Stimulated activated CD8-positive, alpha-beta memory T cell treated with anti-CD3 and anti-CD28 coated beads, Interleukin-7, amount 100 ng/mL, for 1 hour (primary cell): ENCODE measurements at places on chromosomes 6 and 20.

DNA sequence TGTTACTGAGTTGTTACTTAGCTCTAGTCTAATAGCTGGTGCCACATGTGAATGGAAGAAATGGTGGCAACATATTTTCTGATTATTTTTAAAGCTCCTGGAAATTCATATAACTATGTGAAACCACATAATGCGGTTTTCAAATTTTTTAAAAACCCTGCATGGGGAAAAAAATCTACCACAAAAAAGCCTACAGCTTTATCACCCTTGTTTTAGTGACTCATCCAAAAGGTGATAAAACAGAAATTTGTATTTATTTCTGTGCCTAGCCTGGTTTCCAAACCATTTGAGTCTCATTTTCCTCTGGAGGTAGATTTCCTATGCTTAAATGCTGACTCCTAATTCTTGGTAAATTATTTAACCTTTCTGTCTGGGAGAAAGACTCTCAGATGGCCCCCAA lies 5.4 kb upstream of the FBXO30 start:
- no peak for DNase-seq

GRCh38 chr6:110746680-110747079 lies 68.6 kb downstream of the CDK19 start:
- DNase-seq = no peak

- no peak for DNase-seq
Observed at GRCh38 chr20:13222319-13222716, 1.2 kb downstream of the ISM1 start.

- DNase-seq = no peak
Observed at GRCh38 chr6:8743170-8743745, 307.9 kb upstream of the SLC35B3 start.

- DNase-seq = no peak
Observed at GRCh38 chr6:35718911-35719381, 17.9 kb upstream of the ARMC12 start.

GRCh38 chr20:1378735-1379125 lies 14.1 kb downstream of the FKBP1A start:
- no peak for DNase-seq

- no peak for DNase-seq
Observed at GRCh38 chr20:53124803-53125202, 152.6 kb downstream of the TSHZ2 start.

GRCh38 chr6:117414770-117415169 lies 11.0 kb downstream of the ROS1 start:
- DNase-seq = no peak

- no peak for DNase-seq
Observed at GRCh38 chr6:43621078-43621835, 7.8 kb downstream of the GTPBP2 start.

DNA sequence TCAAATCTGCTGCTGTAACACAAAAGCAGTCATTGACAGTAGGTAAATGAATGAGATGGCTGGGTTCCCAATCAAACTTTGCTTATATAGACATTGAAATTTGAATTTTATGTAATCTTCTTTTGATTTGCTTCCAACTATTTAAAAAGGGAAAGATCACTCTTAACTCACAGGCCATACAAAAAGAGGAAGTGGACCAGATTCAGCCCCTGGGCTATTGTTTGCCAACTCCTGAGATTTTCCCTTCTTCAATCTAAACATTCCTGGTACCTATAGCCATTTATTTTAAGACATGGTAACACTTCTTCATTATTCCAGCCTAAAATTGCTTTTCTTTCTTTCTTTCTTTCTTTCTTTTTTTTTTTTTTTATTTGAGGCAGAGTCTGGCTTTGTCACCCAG lies 260.6 kb downstream of the TFAP2A start:
- no peak for DNase-seq

DNA sequence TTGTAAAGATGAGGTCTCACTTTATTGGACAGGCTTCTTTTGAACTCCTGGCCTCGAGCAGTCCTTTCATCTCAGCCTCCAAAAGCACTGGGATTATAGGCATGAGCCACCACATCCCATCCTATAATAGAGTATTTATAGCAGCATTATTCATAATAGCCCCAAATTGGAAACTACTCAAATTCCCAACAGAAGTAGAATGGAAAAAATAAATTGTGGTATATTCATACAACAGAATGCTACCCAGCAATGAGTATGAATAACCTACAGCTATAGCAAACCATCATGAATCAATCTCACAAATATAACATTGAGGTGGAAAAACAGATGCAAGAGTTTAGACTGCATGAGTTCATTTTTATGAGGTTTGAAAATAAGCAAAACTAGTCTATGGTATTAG lies 84.8 kb upstream of the BTBD3 start:
- DNase-seq = no peak

- no peak for DNase-seq
Observed at GRCh38 chr6:13445005-13445743, 42.2 kb downstream of the GFOD1 start.

GRCh38 chr20:45372646-45373352 lies 5.3 kb downstream of the TP53TG5 start:
- DNase-seq = no peak

DNA sequence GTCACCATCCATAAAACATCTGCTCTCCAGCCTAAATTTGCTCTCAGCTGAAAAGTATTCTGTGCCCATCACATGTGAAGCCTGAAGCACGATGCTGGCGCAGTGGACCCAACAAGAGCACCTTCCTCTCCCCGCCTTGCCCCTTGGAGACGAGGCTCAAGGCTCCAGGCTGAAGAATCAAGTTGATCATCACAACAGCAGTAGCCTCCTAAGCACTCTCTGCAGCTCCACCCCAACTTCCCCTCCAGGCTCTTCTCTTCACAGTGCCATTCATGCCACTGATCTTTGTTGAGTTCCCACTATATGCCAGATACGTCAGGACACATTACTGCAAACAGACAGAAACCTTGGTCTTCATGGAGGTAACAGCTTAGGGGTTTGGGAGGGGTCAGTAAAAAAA lies 41.6 kb upstream of the ZNF217 start:
- DNase-seq = no peak

GRCh38 chr6:24283043-24283985 lies 74.5 kb downstream of the DCDC2 start:
- no peak for DNase-seq

GRCh38 chr6:38824243-38824894 lies 109.3 kb downstream of the DNAH8 start:
- DNase-seq = no peak

- no peak for DNase-seq
Observed at GRCh38 chr6:41546475-41546865, 289 bp downstream of the FOXP4 start.

DNA sequence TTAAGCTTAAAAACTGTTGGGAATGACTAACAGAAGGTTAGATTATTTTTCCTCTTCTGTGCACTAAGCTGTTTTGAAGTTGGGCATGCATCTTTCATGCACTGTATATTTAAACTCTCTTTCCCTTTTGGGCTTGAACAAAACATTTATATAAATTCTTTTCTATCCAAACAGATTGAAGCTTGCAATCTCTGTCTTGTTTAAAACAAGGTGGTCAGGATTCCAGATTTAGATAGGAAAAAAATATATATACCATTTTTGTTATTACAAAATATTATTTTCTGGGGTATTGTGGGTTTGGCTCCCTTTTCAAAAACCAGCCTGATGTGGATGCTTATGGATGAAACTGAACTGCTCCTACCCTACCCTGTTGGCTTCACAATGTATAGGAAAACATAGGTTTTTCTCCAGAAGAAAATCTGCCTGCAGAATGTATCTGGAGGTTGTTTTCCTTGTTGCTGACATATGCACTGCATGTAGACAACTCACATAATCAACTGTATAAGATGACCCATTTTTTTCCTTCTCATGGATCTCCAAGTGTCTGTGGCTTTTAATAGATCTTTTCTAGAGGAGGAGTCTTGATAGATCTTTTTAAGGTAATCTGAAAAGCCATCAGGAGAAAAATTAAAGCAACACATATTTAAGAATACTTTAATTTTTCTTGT lies 146.3 kb downstream of the PRL start:
- no peak for DNase-seq

GRCh38 chr6:80502871-80503270 lies 396.4 kb downstream of the BCKDHB start:
- no peak for DNase-seq

- DNase-seq = no peak
Observed at GRCh38 chr6:105966481-105966880, 119.7 kb upstream of the PRDM1 start.

GRCh38 chr20:38109591-38110524 lies 55.2 kb downstream of the TGM2 start:
- no peak for DNase-seq

DNA sequence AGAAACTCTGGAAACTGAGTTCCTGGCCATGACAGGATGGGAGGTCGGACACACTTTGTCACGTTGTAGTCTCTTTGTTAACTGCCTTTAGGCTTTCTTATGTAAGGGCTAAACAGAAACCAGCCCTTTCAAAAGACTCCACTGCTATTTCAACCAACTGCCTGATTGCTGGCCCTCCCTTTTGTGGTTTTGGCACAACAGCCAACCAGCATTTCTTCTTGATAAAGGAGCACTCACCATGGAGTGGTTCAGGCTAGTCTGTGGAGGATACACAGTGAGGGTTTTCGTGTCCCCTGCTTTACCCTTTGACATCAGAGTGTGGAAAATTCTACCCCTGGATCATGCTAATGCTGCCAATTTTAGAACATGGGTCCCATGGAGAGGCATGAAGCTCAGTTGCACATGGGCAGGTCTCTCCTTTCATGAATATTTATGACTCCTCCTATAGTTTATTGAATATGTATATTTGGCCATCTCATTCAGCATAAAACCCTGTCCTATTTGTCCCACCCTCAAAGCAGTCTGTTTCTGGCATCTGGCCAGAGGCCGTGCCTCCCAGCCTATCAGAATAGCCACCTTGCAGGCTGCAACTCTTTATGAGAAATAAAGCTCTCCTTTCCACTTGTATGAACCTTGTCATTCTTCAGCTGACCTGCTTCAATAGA lies 148.3 kb downstream of the HS3ST5 start:
- DNase-seq = no peak

DNA sequence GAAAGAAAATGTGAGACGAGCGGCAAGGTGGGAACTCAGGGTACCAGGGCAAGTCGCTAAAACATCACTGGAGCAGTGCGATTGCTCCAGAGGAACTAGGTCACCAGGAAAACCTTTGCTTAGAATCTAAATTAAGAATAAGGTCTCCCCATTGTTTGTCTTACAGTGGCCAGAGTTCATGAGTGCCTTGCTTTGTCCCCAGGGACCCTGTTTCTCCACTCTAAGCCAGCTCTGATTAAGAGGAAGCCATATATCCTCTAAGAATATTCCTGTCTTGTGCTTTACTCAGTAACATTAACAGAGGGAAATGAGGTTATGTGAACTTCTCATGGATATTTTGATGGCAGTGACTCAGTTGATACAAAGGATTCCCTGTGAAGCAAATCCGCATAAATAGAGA lies 305.8 kb downstream of the CD83 start:
- no peak for DNase-seq

GRCh38 chr6:139758209-139758611 lies 383.8 kb upstream of the CITED2 start:
- no peak for DNase-seq

DNA sequence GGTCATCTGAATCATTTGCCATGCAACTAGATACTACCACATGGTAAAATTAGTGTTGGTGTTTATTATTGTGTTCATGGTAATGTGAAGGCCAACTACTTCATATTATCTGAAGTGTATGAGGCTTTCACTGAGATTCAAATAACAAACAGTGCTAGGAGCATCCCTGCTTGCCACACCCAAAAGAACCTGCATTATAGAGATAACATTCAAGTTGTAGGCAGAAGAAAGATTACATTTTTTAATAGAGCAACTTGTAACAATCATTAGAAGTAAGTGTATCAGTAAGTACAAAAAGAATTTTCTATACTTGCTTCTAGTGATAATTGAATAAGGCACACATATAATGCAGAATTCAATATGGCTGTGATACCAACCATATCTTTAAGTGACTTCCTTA lies 49.8 kb downstream of the BCKDHB start:
- DNase-seq = no peak

DNA sequence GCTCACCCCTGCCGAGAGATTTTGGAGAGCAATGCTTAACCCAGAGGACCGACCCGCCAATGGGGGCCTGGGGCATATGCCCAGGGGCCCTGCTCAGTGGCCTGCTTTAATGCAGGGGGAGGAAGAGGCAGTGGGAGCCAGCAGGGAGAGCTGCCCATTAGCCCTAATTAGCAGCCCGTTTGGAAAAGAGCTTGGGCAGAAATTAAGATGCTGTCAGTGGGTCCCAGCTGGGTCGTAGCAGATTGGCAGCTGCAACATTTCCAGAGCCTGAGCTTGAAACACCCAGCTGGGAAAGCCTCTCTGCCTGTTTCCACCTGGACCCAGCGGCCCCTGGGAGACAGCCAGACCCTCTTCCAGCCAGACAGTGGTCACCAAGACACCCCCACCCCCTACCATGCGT lies 39.5 kb downstream of the CD40 start:
- DNase-seq = no peak

GRCh38 chr20:33657704-33658095 lies 4.4 kb upstream of the C20orf144 start:
- DNase-seq = no peak

DNA sequence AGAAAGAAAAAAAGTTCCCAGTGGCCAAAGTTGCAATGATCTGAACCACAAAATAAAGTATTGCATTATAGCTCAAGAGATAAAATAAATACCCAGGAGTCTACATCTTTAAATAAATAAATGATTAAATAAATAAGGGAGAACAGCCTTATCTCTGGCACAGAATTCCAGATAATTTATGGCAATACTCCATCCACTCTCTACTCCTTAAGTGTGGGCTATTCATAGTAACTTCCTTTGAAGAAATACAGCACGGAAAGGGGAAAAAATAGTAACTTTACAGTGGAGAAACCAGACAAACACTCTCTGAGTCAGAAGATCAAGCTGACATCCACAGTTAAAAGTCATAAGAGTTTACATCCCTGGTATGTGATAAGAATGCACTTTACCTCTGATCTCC lies 11.6 kb downstream of the AURKA start:
- DNase-seq = no peak

DNA sequence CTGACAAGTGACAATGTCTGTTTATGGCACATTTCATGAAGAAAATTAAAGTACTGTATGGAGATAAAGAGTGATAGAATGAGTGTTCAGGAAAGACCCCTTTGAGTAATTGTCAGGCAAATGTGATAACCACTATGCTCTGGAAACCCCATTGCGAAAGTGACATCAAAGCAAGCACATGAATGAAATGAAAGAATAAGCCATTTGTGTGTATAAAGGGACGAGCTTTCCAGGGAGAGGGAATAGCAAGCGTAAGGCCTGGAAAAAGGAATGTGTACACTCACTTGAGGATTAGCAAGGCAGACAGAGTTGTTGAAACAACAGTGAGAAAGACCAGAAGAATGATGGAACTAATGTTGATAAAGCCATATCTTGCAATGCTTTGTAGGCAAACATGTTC lies 490.0 kb downstream of the GRIK2 start:
- DNase-seq = no peak

DNA sequence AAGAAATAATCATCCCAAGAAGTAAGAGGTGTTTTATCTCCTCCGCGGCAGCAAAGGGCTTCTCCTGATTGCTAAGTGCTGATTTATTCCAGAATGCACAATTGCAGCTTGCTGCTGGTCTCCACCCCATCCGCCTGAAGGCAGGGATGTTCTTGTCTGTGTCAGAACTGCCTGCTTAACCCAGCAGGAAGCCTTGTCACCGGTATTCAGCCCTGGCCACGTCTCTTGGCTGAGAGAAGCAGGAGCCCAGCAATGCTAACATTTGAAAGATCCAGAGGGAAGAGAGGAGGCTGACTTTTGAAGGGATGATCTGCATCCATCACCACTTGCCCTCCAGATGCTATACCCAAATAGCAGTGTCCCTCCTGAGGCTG lies 4.2 kb downstream of the SCML4 start:
- no peak for DNase-seq
